ENCODE measurements at places on chromosomes 11 and 22.

- DNase-seq, result no peak
Observed at GRCh38 chr22:40273319-40273718, 73.0 kb upstream of the ADSL start.

DNA sequence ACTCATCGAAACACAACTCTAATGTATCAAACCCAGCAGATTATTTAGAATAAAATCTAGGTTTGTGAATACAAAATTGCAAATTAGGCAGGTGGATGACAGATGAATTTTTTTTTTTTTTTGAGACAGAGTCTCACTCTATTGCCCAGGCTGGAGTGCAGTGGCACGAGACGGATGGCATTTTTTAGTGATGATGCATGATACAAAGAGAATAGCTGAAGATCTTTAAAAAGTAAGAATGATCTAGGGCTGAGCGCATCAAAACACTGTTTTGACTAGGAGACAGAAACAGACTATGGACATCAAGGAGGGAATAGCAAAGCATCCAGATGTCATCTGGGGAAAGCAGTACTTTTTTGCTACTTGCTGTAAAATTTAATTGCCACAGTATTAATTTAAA lies 63.8 kb downstream of the IMMP1L start:
- DNase-seq, result no peak

GRCh38 chr11:20522536-20522935 lies 76.9 kb upstream of the SLC6A5 start:
- no peak for DNase-seq

DNA sequence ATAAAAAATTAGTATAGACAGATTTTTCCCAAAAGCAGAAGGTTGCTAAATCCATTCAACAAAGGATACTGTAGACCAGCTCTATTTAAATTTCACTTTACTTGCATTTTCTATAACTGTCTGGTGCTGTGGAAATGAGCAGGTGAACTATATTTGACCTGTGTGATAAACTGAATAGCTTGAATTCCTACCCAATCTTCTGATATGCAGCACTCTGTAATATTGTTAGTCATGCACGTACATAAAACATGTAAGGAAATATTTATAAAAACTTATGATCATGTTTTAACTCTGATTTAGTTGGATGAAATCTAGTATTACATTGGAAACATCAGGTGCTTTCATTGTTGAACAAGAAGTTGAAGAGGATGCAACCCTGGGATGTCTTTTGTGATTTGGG lies 213.6 kb downstream of the DBX1 start:
- DNase-seq, result no peak

DNA sequence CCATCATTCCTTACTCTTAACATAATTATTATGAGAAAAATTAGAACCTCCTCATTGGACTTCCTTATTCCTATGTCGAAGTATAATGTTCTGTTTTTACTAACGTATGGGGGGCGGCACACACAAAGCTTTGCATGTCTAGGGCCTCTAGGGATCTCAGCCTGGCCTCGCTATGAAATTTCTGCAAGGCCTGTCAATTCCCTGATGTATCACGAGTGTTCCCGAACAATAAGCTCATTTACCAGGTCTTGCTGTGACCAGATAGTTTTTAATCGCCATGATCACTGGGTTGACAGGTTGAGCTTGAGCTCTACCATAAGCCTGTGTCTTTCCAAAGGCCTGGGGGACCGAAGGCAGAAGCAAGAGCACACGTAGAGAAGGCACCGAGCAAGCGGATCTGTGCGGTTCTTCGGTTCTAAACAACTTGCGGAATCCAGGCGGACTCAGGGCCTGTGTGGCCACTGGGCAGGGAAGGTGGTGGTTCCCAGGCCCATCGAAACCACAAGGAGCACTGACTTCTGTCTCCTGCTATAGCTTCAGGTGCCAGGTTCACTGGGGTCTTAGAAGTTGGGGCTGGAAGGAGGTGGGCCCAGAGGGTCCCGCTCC lies 10.4 kb upstream of the FXYD2 start:
- DNase-seq, result no peak

- no peak for DNase-seq
Observed at GRCh38 chr11:102325088-102325487, 7.8 kb downstream of the BIRC3 start.

GRCh38 chr11:70473186-70473872 lies 75.0 kb downstream of the CTTN start:
- no peak for DNase-seq

- no peak for DNase-seq
Observed at GRCh38 chr22:19014886-19015285, 78.8 kb upstream of the PRODH start.

DNA sequence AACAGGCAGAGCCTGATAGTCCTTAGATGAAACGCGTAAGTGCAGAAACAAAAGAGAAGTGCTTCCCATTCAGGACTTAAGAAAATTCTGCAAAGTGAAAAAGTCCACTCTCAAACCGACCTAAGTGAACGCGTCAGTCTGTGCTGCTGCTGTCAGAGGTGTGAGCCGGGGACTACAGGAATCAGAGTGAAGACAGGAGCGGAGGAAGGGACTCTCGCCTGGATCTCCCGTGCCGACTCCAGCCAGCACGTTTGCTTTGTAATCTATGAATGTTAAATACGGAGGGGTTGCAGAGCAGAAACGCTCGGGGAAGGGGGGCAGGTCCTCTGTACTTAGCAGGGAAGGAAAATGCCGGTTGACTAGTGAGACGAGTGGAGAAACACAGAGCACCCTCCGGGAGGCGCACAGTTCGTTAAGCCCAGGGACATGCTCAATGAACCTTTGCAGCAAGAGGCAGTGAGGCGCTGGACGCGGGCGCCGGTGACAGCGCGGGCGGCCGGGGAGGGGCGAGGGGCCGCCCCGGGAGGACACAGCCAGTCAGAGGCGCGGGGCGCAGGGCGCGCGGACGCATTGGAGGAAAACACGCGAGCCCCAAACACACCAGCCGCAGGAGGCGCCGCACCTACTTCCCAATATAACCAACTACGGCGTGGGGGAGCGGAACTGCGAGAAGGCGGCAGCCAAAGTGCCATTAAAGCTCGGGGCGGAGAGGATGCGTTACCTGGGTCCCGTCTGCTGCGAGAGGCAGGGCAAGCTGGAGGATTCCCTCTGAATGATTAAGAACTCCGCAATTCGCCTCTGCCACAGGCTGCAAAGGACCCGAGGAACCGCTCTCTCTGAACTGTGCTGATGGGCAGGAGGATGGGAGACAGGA lies at the start of gene CNTN5:
CNTN5 (plus strand) TSS at position 598 of the 874 bp plus-strand sequence.
- no peak for DNase-seq

DNA sequence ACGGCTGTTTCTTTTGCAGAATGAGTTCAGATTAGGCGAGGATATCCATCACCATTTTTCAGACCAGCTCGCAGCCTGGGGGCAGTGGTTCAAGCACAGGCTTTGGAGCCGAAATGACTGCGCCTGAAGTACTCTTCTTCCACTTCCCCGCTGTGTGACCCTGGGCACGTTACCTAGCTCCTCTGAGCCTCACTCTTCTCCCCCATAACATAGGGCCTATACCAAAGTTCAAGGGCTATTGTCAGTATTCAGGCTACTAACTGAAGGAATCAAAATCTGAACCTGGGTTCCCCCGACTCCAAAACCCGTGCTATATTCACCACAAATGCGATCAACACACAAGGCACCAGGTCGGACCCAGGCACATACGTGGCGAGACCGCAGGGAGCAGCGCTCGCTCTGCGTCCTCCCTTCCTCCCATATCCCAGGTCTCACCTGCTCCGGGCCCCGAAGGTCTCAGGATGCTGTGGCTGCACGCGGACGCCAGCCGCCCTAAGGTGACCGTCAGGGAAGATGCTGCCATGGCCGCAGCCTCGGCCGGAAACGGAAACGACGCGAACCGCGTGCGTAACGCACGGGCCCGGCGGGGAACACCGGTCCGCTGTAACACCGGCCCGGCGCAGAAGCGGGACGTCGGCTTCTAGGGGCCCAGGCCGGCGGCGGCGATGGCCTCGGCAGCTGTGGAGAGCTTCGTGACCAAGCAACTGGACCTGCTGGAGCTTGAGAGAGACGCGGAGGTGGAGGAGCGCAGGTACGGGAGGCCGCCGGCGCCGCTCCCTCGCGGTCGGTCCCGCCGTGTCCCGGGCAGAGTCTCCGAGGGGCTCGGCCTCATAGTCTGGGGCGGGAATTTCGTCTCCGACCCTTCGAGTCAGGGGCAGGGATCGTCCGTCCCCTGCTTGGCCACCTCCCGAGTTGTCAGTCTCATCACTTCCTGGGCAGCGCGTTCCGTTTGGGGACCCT lies at the start of the genes IGHMBP2 and MRPL21:
IGHMBP2 (plus strand) TSS at position 604 of the 960 bp plus-strand sequence; CDS start at position 666, 62 bp downstream.
MRPL21 (minus strand) TSS at position 545 of the 960 bp plus-strand sequence; CDS start at position 523, 22 bp downstream.
- DNase-seq, result peak; percentile 60

GRCh38 chr22:30694640-30695350 lies at the start of gene OSBP2:
OSBP2 (plus strand) TSS chr22:30694874; CDS start chr22:30694910, 36 bp downstream.
- DNase-seq, result no peak

GRCh38 chr11:64340671-64341335 lies 799 bp downstream of the CCDC88B start:
- DNase-seq, result peak; percentile 66

GRCh38 chr22:47062126-47062525 lies 299.7 kb downstream of the TBC1D22A start:
- DNase-seq, result no peak

- DNase-seq, result no peak
Observed at GRCh38 chr11:17721242-17721999, 2.0 kb downstream of the MYOD1 start.

- no peak for DNase-seq
Observed at GRCh38 chr11:117183724-117184349, 5.3 kb downstream of the SIDT2 start.

DNA sequence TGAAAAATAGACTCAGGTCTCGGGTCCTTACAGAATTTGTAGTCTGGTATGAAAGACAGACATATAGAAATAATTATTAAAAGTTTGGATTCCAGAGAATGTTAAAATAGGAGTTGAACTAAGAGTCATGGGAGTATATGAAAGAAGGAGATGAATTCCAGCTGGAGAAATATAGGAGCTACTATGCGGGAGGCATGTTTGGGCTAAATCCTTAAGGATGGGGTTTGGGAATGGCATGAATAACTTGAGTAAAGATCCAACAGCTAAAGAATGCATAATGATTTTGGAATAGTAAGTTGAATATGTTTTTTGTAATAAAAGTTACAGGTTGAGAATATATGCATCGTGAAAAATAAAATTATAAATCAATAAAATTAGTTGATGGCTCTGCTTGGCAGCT lies 129.4 kb upstream of the SLC5A12 start:
- DNase-seq, result no peak

GRCh38 chr11:114185436-114185835 lies 110.8 kb upstream of the NNMT start:
- DNase-seq, result no peak

- no peak for DNase-seq
Observed at GRCh38 chr11:2742611-2743426, 43.0 kb upstream of the KCNQ1OT1 start.

GRCh38 chr22:19466126-19466716 lies 12.8 kb downstream of the UFD1 start:
- DNase-seq, result no peak

DNA sequence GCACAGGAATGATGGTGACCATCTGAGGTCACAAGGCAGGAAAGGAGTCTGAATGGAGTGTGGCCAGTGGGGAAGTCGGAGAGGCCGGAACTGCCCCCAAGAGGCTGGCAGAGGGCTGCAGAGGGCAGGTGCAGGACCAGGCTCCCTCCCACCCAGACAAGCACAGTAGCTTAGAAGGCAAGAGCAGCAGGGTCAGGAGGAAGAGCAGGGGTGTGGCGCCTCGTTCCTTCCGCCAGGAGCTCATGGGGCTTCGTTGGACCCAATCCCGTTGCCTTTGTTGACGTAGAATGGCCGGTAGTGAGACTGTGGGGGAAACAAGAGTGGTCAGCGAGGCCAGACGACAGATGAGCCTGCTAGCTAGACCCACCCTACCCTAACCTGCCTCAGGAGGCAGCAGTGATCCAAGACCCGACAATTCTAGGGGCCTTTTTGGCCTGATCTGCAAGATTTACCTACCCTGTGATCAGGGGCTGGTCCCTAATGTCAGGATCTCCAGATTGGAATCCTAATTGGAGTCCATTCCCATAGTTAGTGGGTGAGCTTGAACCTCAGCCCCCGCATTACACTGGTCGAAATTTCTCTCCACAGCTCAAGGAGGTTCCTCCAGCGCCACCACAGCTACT lies 25.6 kb downstream of the TRIM29 start:
- DNase-seq, result no peak

DNA sequence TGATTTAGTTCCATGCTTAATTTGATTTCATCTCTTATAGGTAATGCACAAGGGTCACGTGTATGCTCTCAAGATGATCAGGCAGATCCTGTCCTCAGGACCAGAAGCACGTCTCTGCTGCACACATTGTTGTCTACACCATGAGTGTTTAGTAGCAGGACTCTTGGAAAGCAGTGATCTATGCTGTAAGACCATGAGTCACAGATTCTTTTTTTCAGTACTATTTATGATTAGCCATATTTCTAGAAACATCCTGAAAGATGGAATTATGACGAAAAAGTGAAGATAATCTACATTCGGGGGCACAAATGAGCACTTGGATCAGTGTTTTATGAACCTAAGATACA lies 29.6 kb downstream of the ZBED4 start:
- DNase-seq, result no peak

- no peak for DNase-seq
Observed at GRCh38 chr11:102155676-102156075, 45.4 kb downstream of the YAP1 start.

GRCh38 chr22:26684168-26684567 lies 26.8 kb downstream of the MIAT start:
- no peak for DNase-seq

- DNase-seq, result no peak
Observed at GRCh38 chr11:35163702-35164496, 24.9 kb downstream of the CD44 start.

- DNase-seq, result no peak
Observed at GRCh38 chr11:120912504-120912903, 111.4 kb upstream of the TBCEL start.

- no peak for DNase-seq
Observed at GRCh38 chr11:114132944-114133394, 73.5 kb downstream of the ZBTB16 start.

DNA sequence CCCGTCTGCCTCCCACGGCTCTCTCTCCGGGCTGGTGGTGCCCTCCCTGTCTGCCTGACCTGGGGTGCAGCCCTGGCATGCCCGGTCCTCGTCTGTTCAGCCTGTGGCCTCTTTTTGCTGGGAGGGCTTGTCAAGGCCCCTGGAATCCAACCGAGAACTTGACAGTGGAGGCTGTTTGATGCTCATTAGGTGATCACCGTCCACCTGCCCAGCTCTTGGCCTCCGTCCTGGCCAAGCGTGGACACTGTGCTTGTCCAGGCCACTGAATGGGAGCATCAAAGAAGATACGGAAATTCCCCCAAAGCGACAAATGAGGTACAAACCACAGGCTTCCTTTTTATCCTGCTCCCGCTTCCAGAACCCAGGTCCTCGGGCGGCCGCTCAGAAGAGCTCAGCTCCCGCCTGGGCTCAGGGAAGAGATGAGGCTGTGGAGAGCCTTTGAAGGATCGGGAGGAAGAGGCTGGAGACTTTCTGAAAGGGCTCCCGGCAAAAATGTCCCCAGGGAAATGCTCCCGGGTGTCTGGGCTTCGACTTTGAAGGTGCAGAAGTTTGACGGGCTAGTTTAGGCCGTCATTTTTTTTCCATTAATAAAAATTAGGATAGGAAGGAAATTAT lies 1273.9 kb downstream of the BRD1 start:
- DNase-seq, result no peak

GRCh38 chr11:93236741-93237675 lies 39.2 kb upstream of the SLC36A4 start:
- DNase-seq, result no peak

- no peak for DNase-seq
Observed at GRCh38 chr22:32021716-32022115, 21.3 kb upstream of the SLC5A1 start.

- DNase-seq, result no peak
Observed at GRCh38 chr11:92413757-92414513, 189.3 kb downstream of the FAT3 start.

GRCh38 chr11:21814169-21814568 lies 378.7 kb upstream of the ANO5 start:
- no peak for DNase-seq

Data from stimulated activated CD8-positive, alpha-beta memory T cell treated with anti-CD3 and anti-CD28 coated beads, Interleukin-4, amount 100 ng/mL, for 4 hours (primary cell).